Chondrocyte (in vitro differentiated cells): ENCODE measurements at places on chromosomes 6 and 20. TPM values are rescaled to one million over a fixed set of nuclear protein-coding genes. Genes with fewer than 3 reads are reported as not detected.

DNA sequence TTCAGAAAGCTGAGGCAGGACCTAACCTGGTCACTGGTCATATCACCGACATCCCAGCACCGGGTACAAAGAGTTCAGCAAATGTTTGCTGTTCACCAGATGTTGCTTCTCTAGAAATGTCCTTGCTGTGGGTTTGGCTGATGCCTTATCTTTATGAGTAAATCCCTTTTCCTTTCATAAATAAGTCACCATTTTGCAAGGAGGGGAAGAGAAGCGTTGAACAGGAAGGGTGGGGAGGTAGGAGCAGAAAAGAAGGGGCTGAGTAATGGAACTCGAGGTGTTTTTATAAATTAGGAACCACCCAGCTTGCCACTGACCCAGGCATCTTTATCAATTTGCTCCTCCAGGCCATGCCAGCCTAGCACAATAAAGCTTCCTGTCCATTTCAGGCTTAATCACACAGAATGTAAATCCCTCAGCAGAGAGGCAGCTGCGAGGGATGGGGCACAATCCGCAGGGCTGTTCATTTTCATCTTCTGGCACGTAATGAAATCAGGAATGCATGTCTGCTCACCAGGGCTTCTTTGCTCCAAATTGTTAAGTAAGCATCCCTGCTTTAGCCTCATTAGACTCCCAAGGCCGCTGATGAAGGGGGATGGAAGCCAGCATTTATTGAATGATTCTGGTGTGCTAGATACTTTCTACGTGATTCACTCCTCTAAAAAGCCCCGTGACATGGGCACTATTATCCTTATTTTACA is 371.9 kb upstream of the CHD6 start:
- no peak for DNase-seq

The JPH2 gene
- total RNA-seq = 46.6 to 75.9 TPM (median 71.2 TPM) in 3 replicates

DNA sequence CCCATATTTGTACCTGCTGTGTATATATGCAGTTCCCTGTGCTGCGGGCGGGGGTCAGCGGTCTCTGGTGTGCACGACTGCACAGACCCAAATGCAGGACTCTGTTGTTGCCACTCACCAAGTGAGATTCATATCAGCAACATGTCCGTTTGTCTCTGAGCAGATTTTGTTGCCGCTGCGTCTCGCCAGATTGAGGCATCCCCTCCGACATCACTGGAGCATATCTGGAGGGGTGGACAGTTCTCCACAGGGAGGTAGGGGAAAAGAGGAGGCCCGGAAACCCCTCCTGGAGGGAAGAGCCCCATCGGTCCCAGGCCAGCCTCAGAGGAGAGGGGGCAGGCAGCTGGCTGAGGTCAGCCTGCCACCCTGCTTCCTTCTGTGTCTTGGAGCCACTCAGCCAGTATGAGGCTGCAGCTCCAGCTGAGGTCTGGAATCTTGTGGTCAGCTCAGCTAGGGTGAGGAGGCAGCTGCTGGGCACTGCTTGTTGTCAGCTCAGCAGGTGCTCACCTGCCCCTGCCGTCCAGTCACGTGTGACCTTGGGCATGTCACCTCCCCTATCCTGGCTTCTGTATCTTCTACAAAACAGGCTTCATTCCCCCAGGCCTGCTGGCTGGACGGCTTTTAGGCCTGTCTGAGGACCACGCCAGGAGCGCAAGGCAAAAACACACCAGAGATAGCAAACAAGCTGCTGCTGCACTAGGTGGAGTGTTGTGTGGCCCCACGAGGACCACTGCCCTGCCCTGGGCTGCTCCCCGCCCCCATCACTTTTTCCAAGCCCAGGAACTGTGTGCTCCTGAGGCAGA is 47.1 kb downstream of the HNF4A start:
- no peak for DNase-seq

GRCh38 chr20:43541214-43541613 is 17.6 kb upstream of the SGK2 start:
- no peak for DNase-seq

GRCh38 chr6:143579703-143580102 is 68.2 kb upstream of the FUCA2 start:
- DNase-seq = no peak
